SJSA1 (cell line): ENCODE measurements at places on chromosomes 3 and 15. TPM values are rescaled to one million over a fixed set of nuclear protein-coding genes. Genes with fewer than 3 reads are reported as not detected.

ATR gene
- total RNA-seq = 13.3 and 20.4 TPM in 2 replicates

RASL12 gene
- 175 and 181 TPM in 2 replicates for total RNA-seq

KNG1 gene
- not detected in 2 replicates for total RNA-seq

DNA sequence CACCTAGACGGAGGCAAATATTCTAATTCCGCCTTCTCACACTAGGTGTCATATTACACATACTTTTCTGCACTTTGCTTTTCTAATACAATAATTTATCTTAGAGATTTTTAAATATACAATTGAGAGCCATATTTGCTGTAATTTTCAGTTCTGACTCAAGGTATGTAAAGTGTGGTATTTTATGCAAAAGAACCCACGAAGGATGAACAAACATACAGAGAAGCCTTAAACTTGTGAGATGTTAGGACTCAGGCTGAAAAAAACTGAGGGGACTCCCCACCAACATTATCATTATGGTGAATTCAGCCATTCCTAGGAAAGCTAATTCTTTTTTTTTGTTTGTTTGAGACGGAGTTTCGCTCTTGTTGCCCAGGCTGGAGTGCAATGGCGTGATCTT is 9.6 kb downstream of the ZBTB11 start:
- no peak for DNase-seq

DNA sequence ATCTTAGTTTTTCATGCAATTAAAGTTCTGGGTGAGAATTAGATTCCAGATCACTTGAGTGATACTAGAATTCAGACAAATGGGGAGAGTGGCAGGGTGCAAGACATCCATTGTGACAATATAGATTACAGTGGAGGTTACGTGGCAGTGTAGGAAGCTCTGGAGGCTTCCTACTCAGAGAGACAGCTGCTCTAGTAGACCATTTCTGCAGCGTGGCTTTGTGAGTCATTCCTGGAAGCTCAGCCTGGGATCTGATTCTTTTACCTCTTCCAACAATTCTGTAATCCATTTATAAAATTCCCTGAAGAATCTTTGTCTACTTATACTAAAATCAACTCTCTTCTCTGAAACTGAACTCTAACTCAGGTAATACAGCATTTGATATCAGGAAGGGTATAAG is 90.4 kb upstream of the ASB14 start:
- DNase-seq = no peak

GRCh38 chr3:106121491-106122289 is 252.9 kb upstream of the CBLB start:
- DNase-seq = no peak

DNA sequence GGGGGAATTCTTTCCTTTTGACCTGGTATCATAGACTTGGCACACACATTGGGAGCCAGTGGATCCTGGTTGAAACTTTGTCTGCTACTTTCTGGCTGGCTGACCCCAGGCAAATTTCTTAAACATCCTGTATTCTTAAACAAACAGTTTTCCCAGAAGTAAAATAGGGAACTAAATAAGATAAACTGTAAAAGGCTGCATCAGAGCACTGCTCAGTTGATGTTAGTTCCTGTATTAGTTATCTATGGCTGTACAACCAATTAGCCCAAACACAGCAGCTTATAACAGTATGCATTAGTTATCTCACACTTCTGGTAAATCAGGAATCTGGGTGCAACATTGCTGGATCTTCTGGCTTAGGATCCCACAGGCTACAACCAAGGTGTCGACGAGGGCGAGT is 73.1 kb upstream of the SLCO3A1 start:
- DNase-seq = no peak

DNA sequence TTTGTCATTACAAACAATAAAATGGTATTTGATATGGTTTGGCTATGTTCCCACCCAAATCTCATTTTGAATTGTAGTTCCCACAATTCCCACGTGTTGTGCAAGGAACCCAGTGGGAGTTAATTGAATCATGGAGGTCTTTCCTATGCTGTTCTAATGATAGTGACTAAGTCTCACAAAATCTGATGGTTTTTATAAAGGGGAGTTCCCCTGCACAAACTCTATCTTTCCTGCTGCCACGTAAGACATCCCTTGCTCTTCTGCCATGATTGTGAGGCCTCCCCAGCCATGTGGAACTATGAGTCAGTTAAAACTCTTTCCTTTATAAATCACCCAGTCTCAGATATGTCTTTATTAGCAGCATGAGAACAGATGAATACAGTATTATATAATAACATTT is 15.4 kb upstream of the AADAC start:
- no peak for DNase-seq

- DNase-seq = no peak
These were observed 90.1 kb upstream of the ATP11B start for GRCh38 chr3:182703233-182703632.
